ENCODE measurements at places on chromosomes 3 and 15.

GRCh38 chr15:69825941-69826818 is 271.5 kb downstream of the TLE3 start:
- DNase-seq = no peak

- no peak for DNase-seq
Measured at GRCh38 chr15:39432912-39433348, 147.9 kb upstream of the THBS1 start.

GRCh38 chr15:28026764-28027713 is 72.1 kb downstream of the OCA2 start:
- no peak for DNase-seq

DNA sequence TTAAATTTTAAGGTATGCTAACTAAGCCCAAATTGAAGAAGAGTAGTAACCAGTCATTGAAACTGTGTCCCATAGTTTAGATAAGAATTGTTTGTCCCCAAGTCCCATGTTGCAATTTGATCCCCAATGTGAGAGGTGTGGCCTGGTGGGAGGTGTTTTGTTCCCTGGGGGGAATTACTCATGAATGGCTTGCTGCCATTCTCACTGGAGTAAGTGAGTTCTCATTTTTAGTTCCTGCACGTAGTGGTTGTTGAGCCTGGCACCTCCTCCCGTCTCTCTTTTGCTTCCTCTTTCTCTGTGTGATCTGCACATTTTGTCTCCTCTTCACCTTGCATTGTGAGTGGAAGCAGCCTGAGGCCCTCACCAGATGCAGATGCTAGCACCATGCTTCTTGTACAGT is 1271.0 kb downstream of the NSUN3 start:
- no peak for DNase-seq

DNA sequence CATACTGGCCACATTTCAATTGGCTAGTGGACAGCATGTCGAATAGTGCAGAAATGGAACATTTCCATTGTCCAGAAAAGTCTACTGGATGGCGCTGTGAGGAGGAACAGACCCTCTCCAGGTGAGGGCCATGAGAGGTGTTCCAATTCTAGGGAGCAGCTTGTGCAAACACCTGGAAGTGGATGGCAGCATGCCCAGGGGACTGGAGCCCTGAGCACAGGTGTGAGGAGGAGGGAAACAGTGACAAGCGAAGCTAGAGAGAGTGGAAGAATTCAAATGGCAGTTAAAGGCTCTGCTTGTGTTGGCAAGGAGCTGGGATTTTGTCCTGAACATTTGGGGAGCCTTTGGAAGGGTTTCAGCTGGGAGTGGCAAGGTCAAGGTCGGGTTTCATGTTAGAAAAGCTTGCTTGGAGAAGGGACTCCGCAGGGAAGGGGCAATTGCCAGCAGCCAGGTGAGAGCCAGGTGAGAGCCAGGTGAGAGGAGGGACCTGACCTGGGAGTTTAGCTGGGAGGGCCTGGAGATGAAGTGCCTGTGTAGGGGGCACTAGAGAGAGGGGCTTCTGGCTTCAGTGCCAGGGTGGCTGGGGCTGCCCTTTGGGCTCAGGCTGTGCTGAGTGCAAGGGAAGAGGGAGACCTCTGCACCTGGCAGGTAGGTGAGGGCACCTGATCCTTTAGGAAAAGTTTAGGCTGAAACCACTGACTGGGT is 93.8 kb downstream of the LINGO1 start:
- DNase-seq = no peak

Data from NCI-H187 treated with DMSO at 0.1 percent for 48 hours (cell line).